Panc1 (cell line): ENCODE measurements at places on chromosomes 6 and 20.

GRCh38 chr6:23272536-23272935 is 703.2 kb downstream of the HDGFL1 start:
- no peaks in the 10 kb centered on the region for H3K36me3 ChIP-seq
- no peak overlapping the region for H3K27ac ChIP-seq
- no peak for DNase-seq
- no peak overlapping the region for H3K4me3 ChIP-seq
- no peaks in the 10 kb centered on the region for H3K27me3 ChIP-seq
- no peaks in the 10 kb centered on the region for H3K4me1 ChIP-seq

DNA sequence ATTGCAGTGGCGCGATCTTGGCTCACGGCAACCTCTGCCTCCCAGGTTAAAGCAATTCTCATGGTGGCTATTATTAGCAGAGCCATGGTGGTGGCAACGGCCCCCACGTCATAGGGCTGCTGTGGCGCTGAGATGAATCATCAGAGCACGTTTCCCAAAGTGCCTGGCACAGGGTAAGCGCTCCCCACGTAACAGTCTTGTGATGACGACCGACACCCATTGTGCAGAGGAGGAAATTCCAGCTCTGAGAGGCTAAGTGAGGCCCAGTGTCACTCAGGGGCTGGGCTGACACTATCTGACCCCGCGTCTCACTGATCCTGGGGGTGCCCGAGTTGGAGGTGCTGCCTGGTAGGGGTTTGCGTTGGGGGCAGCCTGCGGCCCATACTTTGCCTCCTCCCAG is 16.2 kb downstream of the SUN5 start:
- no peaks in the 10 kb centered on the region for H3K27me3 ChIP-seq
- no peaks in the 10 kb centered on the region for H3K4me1 ChIP-seq
- DNase-seq: no peak
- no peaks in the 10 kb centered on the region for H3K36me3 ChIP-seq

- H3K4me3 ChIP-seq: no peak overlapping the region
- H3K27ac ChIP-seq: no peak overlapping the region
- no peaks in the 10 kb centered on the region for H3K27me3 ChIP-seq
Observed at GRCh38 chr6:36376742-36377141, 10.7 kb downstream of the ETV7 start.

GRCh38 chr6:10837009-10837621 is 1.2 kb downstream of the MAK start:
- no peaks in the 10 kb centered on the region for H3K36me3 ChIP-seq
- H3K4me1 ChIP-seq: peaks cover 4% of the 10 kb centered on the region; the same call in 1 of the 2 replicates
- DNase-seq: no peak
- H3K27me3 ChIP-seq: no peaks in the 10 kb centered on the region
- peak overlapping the region; percentile 92 for H3K4me3 ChIP-seq

GRCh38 chr6:81049425-81050042 is 702.9 kb downstream of the TENT5A start:
- no peaks in the 10 kb centered on the region for H3K36me3 ChIP-seq
- DNase-seq: no peak
- no peaks in the 10 kb centered on the region for H3K27me3 ChIP-seq
- H3K4me3 ChIP-seq: no peak overlapping the region

DNA sequence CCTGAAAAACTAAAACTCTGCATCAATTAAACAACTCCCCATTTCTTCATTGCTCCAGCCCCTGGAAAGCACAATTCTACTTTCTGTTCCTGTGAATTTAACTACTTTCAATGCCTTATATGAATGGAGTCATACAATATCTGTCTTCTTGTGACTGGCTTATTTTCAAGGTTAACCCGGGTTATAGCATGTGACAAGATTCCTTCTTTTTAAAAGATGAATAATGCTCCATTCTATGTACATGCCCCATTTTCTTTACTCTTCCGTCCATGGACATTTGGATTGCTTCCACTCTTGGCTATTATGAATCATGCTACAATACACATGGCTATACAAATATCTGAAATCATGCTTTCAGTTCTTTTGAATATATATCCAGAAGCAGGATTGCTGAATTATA is 334.9 kb upstream of the ID4 start:
- DNase-seq: no peak
- H3K27me3 ChIP-seq: no peaks in the 10 kb centered on the region
- no peak overlapping the region for H3K4me3 ChIP-seq
- no peaks in the 10 kb centered on the region for H3K36me3 ChIP-seq
- no peak overlapping the region for H3K27ac ChIP-seq

DNA sequence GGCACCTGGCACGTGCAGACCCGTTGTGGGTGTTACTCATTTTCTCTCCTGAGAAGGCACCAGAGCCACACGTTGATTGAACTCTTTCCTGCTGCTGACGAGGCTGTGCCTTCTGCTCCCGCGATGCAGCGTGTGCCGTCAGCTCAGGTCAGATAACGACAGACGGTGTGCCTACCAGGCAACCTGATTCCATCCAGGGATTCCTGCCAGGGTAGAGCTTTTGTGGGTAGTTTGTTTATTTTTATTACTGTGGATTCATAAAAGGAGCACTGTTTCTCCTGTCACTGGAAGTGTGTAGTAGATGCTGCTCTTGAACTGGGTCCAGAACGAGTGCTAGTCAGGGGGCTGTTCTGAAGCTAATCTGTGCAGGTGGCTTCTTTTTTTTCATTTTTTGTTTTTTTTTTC is 20.7 kb downstream of the PRPF6 start:
- no peaks in the 10 kb centered on the region for H3K4me1 ChIP-seq
- 0 out of 2 replicates have a peak, but pooled peaks cover 6% of the 10 kb centered on the region for H3K36me3 ChIP-seq
- no peak for DNase-seq
- no peaks in the 10 kb centered on the region for H3K27me3 ChIP-seq
- no peak overlapping the region for H3K4me3 ChIP-seq
- H3K27ac ChIP-seq: no peak overlapping the region

GRCh38 chr6:42748203-42748898 is 2.4 kb upstream of the TBCC start:
- H3K36me3 ChIP-seq: no peaks in the 10 kb centered on the region; the same call in 1 of the 2 replicates
- peak overlapping the region; percentile 99 for H3K27ac ChIP-seq
- peak overlapping the region; percentile 96 for H3K4me3 ChIP-seq
- no peaks in the 10 kb centered on the region for H3K27me3 ChIP-seq

DNA sequence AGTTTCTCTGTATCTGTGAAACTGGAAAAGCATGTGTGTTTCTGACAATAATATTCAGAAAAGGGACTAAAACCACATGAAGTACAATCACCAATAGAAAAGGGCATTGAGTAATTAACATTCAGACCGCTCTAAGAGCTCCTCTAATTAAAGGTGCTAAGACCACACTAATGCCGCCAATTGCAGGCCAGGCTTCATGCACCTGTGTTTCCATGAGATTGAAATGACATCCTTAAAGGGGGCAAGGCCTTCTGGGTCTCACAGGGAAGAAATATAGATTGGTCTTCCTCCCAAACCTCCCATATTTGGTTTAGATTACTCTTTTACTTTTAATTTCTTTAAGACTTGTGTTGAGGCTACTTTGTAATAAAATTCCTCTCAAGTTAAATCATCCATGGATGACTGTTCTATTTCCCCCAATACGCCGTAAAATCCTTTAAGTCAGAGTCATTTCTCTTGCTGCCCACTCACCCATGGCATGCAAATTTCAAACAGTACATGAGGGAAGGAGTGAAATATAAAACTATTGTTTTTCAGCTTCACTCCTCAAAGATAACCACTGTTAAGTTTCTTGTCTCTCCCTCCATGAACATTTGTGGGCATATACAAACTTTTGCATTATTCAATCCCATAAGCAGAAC is 110.6 kb downstream of the UBE3D start:
- H3K36me3 ChIP-seq: no peaks in the 10 kb centered on the region; the same call in 1 of the 2 replicates
- no peak overlapping the region for H3K27ac ChIP-seq
- H3K4me3 ChIP-seq: no peak overlapping the region
- no peak for DNase-seq

- DNase-seq: no peak
- H3K4me3 ChIP-seq: no peak overlapping the region
- no peaks in the 10 kb centered on the region for H3K36me3 ChIP-seq
- no peaks in the 10 kb centered on the region for H3K4me1 ChIP-seq
- H3K27ac ChIP-seq: no peak overlapping the region
Observed at GRCh38 chr6:160134779-160135547, 13.3 kb downstream of the SLC22A1 start.

GRCh38 chr6:154502553-154502952 is 7.9 kb downstream of the CNKSR3 start:
- no peaks in the 10 kb centered on the region for H3K36me3 ChIP-seq
- no peak overlapping the region for H3K27ac ChIP-seq
- no peaks in the 10 kb centered on the region for H3K27me3 ChIP-seq
- no peak for DNase-seq
- H3K4me1 ChIP-seq: 0 out of 2 replicates have a peak, but pooled peaks cover under 1% of the 10 kb centered on the region
- no peak overlapping the region for H3K4me3 ChIP-seq

- H3K4me3 ChIP-seq: no peak overlapping the region
- no peak for DNase-seq
- no peak overlapping the region for H3K27ac ChIP-seq
- no peaks in the 10 kb centered on the region for H3K36me3 ChIP-seq
Observed at GRCh38 chr20:61387204-61387953, 135.3 kb downstream of the CDH4 start.

DNA sequence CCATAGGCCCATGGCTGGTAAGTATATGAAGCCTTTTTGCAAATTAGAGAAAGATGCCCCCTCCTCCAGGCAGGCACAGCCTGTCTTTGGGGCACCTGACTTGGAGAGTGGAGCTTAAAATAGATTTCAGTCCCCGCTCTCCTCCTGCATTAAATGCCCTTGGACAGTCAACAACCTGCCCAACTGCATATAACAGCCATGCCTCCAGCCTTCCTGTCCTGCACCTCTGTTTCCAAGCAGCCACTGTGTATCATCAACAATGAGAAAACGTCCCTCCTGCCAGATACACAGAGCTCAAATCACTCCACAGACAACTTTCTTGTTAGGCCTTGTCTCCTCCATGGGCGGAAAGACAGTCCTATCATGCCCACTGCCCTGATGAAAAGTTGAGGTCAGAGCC is 3.4 kb downstream of the CDH22 start:
- no peak overlapping the region for H3K27ac ChIP-seq
- no peak overlapping the region for H3K4me3 ChIP-seq
- peaks cover 3% of the 10 kb centered on the region; the same call in 1 of the 2 replicates for H3K4me1 ChIP-seq
- DNase-seq: no peak
- peaks cover 14% of the 10 kb centered on the region for H3K27me3 ChIP-seq

DNA sequence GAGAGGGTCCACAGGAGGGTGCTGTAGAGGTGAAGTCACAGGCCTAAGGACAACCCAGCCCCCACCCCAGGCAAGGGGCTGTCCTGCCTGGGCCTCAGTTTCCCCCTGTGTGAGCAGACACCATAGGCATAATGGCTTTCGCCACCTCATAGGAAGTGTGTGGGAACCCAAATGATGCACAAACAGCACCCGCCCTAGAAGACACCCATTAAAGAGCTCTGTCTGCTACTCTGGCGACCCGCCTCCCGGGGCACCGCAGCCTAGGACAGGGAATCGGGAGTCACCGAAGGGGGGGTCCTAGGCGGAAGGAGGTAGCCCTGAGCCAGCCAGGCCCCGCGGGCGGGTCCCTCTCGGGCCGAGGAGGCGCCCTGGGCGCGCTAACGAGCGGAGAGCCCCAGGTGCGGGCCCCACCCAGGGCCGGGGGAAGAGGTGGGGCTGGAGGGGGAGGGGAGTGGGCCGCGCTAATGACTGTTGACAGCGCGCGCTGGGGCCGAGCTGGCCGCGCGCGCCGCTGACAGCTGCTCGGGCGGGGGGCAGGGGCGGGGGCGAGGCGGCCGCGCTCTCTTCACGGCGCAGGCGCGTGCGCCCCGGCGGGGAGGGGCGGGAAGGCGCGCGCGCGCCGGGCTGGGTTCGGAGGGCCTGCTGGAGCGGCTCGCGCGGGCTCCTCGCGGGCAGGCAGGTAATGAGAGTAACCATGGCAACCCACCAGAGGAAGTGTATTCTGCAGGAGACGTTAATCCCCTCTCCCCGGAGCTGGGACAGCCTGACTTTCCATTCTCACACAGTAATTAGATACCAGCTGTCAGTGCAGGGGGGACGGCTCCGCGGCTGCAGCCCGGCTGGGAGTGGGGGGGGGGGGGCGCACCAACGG is 48.9 kb downstream of the NOL4L start:
- H3K4me1 ChIP-seq: peaks cover 7% of the 10 kb centered on the region; the same call in 1 of the 2 replicates
- H3K27ac ChIP-seq: no peak overlapping the region
- H3K27me3 ChIP-seq: no peaks in the 10 kb centered on the region
- H3K4me3 ChIP-seq: peak overlapping the region; percentile 54
- H3K36me3 ChIP-seq: no peaks in the 10 kb centered on the region

- no peak for DNase-seq
- no peak overlapping the region for H3K4me3 ChIP-seq
- H3K4me1 ChIP-seq: no peaks in the 10 kb centered on the region
- no peak overlapping the region for H3K27ac ChIP-seq
- no peaks in the 10 kb centered on the region for H3K36me3 ChIP-seq
Observed at GRCh38 chr6:68689910-68690309, 54.8 kb downstream of the ADGRB3 start.

GRCh38 chr6:35081426-35081851 is 59.7 kb downstream of the TCP11 start:
- H3K27me3 ChIP-seq: no peaks in the 10 kb centered on the region
- no peak for DNase-seq
- no peak overlapping the region for H3K27ac ChIP-seq

DNA sequence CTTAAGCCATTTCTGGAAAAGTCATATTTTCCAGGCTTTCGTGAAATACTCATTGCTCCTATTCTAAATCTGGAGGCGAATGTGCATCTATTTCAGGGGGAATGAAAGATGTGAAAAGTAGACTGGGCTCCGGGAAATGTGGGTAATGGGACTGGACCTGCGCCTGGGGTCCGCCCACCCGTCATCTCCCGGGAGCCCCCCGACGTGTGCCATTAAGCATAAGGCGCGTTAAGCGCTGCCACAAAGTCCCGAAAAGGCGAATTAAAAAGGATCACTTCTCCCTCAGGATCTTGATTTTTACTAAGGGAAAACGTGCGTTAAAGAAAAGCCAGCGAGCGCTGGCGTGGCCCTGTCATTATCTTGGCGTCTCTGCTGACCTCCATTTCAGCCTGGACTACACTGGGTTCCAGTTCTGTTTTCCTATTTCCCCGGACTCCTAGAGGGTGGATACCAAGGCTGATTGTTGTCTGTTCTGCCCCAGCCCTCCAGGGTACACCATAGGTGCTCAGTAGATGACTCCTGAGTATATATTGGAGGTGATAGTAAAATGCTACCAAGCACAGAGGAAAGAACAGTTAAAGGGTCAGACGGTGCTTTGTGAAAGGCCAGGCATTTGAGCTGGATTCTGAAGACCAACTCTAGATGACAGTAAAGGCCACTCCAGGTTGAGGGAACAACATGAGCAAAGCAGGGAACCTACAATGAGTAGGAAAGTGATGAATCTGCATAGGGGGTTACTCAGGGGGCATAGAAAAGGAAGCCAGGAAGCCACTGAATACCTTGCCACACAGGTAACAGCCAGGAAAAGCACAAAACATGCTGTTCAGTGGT is 89.2 kb upstream of the ARID1B start:
- no peaks in the 10 kb centered on the region for H3K27me3 ChIP-seq
- no peak for DNase-seq
- peak overlapping the region; percentile 92 for H3K27ac ChIP-seq
- H3K4me3 ChIP-seq: peak overlapping the region; percentile 87
- peaks cover 18% of the 10 kb centered on the region for H3K4me1 ChIP-seq
- no peaks in the 10 kb centered on the region; the same call in 1 of the 2 replicates for H3K36me3 ChIP-seq
